M059J (cell line): ENCODE measurements at places on chromosomes 2 and 18.

DNA sequence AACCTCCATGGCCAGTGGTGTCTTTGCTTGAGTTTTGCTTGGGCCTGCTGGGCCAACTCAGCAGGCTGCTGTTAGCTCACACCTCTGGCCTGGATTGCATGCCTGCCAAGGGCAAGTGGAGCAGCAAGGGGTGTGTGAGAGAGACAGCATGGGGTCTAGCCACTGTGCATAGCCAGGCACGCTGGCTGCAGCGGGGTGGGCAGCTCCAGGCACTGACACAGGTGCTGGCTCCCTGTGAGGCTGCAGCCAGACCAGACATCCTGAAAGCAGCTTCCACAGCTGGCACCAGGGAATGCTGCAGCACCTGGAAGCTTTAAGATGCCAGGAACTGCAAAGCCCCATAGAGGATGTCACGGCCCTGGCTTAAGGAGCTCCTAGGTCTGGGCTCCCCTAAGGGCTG lies 376.4 kb upstream of the VWC2L start:
- DNase-seq, result no peak

DNA sequence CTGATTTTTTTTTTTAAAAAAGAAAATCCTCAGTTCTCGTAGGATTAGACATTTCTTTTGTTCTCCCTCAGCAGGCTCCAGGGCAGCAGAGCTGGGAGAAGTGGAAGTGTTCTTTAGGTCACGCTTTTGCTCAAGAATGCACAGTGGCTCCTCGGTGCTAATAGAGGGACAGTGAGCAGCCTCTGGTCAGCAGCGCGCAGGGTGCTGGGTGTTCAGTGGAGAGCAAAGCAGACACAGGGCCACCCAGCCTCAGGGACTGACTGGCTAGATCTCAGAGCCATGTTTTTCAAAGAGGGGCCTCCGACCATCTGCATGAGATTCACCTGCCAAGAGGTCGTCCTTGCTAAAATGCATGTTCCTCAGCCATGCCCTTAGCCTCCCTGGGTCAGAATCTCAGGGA lies 218.8 kb downstream of the HAUS1 start:
- DNase-seq, result no peak

GRCh38 chr18:70216788-70217187 lies 11.3 kb upstream of the RTTN start:
- DNase-seq, result no peak

DNA sequence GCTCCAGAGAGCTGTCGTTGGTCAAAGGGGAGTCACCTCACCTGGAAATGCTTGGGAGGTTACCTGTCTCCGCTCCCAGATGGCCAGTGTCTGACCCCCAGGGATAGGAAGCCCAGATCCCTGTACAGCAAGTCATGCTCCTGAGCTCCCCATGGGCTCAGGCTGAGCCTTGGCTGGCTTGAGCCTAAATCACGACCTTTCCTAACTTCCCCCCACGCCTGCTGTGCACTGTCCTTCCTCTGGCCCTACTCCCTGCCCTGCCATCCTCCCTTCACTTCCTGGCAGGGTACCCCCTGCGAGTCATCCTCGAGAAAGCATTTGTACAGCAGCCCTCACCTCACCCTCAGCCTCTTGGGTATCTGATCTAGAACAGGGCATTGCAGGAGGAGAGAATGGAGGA lies 9.2 kb upstream of the HDAC4 start:
- no peak for DNase-seq

GRCh38 chr2:71849607-71850305 lies 297.9 kb downstream of the CYP26B1 start:
- no peak for DNase-seq

DNA sequence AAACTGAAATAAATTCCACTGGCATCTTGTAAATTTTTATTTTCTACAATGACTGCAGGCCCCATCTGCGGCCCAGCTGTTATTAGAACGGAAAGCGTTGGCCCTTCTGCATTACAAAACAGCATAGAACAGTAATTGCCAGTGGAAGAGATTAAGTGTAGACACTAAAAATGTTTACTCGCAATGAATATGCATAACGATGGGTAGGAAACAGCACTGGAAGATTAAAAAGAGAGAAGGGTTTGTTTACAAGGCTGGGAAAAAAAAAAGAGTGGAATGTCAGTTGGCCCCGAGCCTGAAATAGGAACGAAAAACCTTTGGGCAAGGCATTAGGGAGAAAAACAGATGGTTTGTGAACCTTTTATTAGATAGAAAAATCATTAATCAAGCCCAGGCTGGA lies 275.9 kb upstream of the TCF4 start:
- peak; percentile 66 for DNase-seq

- peak; percentile 53 for DNase-seq
Measured at GRCh38 chr2:164979113-164979512, 23.8 kb upstream of the SLC38A11 start.

GRCh38 chr2:179171371-179171770 lies 93.3 kb downstream of the SESTD1 start:
- no peak for DNase-seq

GRCh38 chr2:159133797-159134196 lies 152.7 kb downstream of the WDSUB1 start:
- peak; percentile 20 for DNase-seq
